ENCODE measurements at places on chromosomes 12 and 14.

DNA sequence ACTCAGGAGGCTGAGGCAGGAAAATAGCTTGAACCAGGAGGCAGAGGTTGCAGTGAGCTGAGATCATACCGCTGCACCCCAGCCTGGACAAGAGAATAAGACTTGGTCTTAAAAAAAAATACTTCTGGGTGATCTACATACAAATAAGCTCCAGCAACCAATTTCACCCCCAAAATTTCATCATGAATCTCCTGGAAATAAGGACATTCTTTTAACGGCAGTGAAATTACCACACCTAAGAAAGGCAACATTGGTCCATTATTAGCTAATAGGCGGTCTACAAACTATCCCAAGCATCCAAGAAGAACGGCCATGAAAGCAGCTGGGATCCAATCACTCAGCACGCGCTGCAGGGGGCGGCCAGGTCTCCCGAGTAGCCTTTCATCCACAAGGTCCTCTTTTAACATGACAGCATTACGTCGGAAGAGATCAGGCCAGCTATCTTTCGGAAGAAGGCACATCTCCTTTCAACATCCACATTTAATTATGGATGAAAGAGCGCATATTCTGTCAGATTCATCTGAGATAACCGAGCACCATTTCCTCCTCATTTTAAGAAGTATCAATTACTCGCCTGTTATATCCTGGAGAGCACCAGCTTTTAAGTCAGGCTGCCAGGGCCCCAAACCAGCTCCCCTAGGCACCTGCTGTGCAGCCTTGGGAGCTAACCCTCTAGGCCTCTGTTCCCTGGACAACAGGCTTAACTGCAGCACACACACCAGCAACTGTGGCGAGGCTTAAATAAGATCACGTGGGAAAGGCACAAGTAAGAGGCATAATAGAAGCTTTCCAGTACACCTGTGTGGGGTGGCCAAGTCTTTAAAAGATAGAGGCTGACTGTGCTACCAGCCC, 4.2 kb downstream of the SLC15A4 start:
- DNase-seq: no peak

DNA sequence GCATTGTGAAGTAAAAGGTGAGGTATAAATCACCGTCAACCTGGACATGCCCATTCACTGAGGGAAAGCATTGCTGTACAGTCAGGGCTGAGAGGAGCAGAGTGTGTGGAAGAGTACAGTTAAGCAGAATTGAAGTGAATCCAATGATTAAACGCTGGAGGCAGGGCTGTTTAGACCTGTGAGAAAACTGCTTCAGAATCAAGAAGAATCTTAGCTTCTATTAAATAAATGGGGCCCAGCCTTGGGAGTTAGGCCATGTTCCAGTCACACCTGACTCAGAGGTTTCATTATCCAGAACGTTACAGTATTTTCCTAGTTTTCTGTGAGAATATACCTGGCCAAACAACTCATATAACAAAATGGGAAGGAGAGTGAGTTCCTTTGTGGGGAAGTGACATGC, 86.9 kb downstream of the ATP23 start:
- no peak for DNase-seq

DNA sequence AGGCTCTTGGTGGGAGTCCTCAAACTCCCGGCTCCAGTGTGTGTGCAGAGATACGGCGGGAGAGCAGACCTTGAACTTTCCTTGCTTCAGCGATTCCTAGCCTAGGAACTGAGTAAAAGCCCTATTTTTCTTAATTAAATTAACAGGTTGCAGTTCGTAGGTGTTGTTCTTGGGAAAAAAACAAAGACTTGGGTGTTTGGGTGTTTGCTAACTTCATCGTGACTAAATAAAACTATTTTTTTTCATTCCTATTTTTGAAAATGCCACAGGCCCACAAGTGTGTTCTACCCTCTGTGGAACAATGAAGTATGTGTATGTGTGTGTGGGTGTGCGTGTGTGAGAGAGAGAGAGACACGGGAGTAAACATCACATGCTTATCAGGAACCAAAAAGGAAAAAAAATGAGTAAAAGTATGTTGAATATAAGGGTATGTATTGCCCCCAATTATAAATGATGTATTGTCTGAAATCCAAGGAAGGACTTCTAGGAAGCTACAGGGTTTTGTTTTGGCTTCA, 651 bp downstream of the TMEM117 start:
- DNase-seq: no peak

DNA sequence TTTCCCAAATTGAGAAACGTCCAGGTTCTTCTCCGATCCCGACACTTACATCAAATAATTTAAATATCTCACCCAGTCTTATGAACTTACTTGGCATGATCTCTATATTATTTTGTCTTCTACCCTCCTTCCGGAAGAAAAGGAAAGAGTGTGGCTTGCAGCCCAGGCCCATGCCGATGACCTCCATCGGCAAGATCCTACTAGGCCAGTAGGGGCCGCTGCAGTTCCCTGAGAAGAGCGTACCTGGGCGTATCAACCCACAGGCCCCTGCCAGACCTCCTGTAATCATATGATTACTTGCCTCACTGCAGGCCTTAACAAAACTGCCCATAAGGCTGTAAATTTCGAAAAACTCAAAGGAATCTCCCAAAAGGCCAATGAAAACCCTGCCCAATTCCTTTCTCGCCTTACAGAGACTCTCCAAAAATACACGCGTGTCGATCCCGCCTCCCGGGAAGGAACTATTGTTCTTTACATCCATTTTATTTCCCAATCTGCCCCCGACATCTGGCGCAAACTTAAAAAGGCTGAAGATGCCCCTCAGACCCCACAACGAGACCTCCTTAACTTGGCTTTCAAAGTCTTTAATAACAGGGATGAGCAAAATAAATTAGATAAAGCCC, 69.6 kb downstream of the MOK start:
- peak; percentile 91 for DNase-seq

DNA sequence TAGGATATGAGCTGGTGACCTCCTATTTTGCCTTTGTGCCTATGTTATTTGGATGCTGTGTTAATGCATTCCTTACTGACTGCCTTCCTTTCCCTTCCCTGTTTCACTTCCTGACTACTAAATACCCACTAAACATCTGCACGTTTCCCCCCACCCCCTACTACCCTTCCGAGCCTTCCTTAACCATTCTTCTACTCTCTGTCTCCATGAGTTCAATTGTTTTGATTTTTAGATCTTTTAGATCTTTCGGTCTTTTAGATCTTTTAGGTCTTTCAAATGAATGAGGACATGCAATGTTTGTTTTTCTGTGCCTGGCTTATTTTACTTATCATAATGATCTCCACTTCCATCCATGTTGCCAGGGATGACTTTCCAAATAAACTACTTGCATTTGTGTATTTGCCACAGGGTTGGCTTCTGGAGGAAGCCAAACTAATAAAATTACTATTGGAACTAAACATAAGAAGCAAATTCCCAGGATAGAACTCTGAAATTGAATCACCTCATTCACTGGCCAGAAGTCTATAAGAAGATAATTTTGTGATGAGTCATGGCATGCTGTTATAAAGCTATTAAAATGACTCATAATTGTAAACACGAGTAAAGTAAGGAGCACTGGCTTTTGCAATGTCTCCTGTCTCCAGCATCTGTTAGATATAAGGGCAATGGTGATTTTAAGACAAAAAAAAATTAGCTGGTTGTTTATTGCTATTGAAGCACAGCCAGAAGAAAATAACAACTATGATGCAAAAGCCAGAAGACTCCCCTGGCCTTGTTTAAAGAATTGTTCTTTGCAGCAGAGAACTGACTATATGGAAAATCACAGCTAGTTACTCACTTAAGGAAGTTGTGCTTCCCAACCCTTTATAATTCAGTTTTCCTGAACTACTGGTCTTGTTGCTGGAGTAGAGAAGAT, 586.3 kb downstream of the LRFN5 start:
- DNase-seq: no peak

All from GM19239 (cell line).